Activated T-helper 1 cell treated with anti-CD3 and anti-CD28 coated beads, Interleukin-12 subunit alpha, Interleukin-12 subunit beta, Interleukin-2, Interleukin-4 antibody, amounts not matched to agents 30 ng/mL and 10 ng/mL and 1 ng/mL, durations not matched to agents 14 hours and 24 hours and 36 hours (primary cell): ENCODE measurements at places on chromosomes 16 and 17. TPM values are rescaled to one million over a fixed set of nuclear protein-coding genes. Genes with fewer than 3 reads are reported as not detected.

DNA sequence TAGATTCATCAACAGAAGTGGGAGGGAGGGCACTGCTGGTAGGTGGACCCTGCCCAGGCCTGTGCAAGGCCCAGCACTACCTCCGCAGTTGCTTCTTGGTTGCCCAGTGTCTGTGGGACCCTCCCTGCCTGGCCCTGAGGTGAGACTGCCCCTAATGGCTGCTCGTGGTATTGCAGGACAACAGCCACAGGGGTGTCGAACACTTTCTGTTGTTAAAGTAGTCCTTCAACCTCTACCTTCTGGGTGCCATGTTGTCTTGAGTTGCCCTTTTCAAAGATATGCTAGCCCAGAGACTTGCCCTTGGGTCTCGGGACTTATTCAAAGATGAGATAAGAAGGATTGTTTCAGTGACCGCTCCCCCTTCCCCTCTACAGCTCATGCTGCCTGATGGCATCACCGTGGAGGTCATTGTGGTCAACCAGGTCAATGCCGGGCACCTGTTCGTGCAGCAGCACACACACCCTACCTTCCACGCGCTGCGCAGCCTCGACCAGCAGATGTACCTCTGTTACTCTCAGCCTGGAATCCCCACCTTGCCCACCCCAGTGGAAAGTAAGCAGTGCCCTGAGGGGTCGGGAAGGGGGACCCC lies 29.1 kb downstream of the AKAP1 start:
- peak; percentile 33 for DNase-seq

Gene KRTAP17-1
- total RNA-seq, result not detected in 2 replicates

Gene SLC46A1
- total RNA-seq, result 7.8 and 8.1 TPM in 2 replicates

Gene KRT40
- total RNA-seq, result not detected in 2 replicates

- no peak for DNase-seq
These were observed 7.1 kb downstream of the ITGAD start for GRCh38 chr16:31400191-31400590.

GRCh38 chr16:17471719-17472461 lies 1.1 kb upstream of the XYLT1 start:
- DNase-seq, result no peak

- DNase-seq, result no peak
These were observed 16.8 kb upstream of the PHKG2 start for GRCh38 chr16:30731411-30731810.

GRCh38 chr17:49777563-49777962 lies 10.9 kb upstream of the KAT7 start:
- DNase-seq, result no peak

Gene ACSM2A
- total RNA-seq, result not detected in 2 replicates

DNA sequence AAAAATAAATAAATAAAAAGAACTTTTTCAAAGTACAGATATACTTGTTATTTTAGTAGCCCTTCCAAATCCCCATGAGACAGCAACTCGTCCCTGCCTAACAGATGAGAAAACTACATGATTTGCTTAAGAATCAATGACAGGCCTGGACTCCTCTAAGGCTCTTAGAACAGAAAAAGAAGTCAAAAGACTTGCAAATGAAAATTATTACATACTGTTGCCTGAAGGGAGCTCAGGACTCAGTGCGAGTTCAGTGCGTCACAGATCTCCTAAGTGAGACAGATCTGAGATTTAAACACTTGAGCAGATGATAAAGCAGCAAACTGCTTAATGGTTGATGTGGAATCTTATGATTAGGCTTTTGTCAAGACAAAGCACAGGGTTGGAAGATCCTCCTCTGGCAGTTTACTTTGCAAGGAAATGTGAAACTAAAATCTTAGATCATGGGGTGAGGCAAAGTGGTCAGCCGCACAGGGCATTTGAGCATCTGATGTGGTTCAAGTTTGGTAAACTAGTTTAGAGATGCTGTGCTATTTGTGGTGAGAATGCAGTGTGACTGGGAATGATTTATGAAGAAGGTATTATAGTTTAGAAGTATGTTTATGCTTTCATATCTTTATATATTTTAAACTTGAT lies 138.1 kb downstream of the TRIM37 start:
- peak; percentile 2 for DNase-seq

DNA sequence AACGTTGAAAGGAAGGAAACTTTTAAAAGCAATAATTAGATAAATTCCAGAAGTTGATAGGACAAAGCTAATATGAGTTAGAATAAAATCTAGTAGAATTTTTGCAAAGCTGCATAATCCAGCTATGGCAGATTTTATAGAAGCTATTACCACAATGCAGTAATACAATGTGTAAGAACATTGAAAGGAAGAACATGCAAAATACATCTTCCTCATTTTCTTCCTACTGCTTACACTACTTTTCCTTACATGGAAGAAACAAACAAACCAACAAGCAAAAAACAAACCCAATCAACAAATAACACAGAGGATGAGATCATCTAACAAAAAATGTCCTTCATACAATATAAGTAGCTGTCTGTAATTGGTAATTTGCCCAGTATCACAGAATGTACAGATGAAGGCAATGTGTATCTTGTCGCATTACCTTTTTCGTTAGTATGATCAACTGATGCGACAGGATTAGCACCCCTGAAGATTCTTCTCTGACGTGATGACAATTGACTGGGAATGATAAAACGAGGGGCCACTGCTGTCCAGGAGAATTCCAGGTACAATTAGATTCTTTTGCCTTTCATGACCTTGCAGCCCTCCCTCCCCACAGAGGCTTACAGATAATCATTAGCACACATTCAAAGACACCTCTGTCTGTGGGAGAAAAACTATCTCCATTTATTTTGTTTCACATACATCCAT lies 21.2 kb upstream of the LRRC37A start:
- DNase-seq, result no peak

- no peak for DNase-seq
These were observed 530 bp downstream of the GSG1L start for GRCh38 chr16:28062847-28063521.

- peak; percentile 40 for DNase-seq
These were observed 184.8 kb upstream of the CIBAR2 start for GRCh38 chr16:85296859-85297660.

- no peak for DNase-seq
These were observed 3.1 kb downstream of the CLCN7 start for GRCh38 chr16:1471569-1472194.

Gene EMP2
- not detected in 2 replicates for total RNA-seq

DNA sequence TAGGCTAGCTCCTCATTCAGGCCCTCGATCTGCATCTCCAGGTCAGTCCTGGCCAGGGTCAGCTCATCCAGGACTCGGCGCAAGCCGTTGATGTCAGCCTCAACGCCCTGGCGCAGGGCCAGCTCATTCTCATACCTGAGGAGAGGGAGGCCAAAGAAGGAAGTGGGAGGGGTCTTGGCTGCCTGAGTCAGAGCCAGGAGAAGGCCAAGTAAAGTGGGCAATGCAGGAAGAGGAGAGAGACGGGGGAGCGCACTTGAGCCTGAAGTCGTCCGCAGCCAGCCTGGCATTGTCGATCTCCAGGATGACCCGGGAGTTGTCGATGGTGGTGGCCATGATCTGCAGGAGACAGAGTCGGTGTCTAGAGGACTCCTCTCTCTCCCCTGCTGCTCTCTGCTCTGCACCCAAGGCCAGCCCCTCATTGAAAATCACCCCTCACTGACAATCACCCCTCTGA lies 1.8 kb downstream of the KRT15 start:
- DNase-seq, result no peak

Gene CA10
- total RNA-seq, result not detected in 2 replicates

Gene C17orf78
- not detected in 2 replicates for total RNA-seq
